ENCODE measurements at places on chromosomes 4 and X.

GRCh38 chr4:97028785-97029184 is 1114.5 kb downstream of the STPG2 start:
- no peak for DNase-seq

DNA sequence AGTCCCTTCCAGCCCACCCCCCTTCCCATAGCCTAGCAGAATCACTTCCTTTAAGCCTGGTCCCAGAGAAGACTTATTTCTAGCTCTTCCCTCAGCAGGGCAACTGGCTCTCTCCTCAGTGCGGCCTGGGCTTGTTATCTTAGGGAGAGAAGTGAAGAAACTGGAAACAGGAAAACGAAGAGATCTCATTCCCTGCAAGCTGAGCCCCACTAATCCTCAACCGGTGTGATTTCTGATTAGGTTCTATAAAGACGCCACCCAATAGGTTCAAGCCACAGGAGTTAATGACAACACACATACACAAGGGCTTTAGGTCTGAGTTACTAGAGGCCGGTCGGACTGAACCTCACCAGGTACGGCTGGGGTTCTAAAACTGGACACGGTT is 3.2 kb downstream of the GSX2 start:
- no peak for DNase-seq

DNA sequence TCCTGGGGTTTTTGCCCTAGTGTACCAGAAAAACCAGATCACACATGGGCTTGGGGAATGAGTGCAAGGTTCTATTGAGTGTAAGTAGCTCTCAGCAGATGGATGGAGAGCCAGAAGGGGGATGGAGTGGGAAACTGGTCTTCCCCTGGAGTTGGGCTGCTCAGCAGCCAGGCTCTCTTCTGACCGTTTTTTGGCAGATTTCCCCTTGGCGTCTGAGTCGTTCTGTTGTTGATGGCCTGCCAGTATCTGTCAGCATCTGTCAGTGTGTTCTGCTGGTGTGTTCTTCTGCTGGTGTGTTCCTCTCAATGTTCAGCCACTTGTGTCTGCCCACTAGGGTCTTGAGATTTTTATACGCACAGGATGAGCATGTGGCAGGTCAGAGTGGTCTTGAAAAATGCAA is 633.9 kb upstream of the CPEB2 start:
- no peak for DNase-seq

- DNase-seq = no peak
These were observed at the start of gene EDNRA for GRCh38 chr4:147480891-147481576. Gene EDNRA (plus strand): TSS chr4:147481097. CDS start chr4:147485682, 4,585 bp downstream.

- peak; percentile 73 for DNase-seq
These were observed 42.7 kb downstream of the ASMT start for GRCh38 chrX:1657367-1658070.

GRCh38 chrX:39782276-39782675 is 315.5 kb downstream of the BCOR start:
- DNase-seq = no peak

DNA sequence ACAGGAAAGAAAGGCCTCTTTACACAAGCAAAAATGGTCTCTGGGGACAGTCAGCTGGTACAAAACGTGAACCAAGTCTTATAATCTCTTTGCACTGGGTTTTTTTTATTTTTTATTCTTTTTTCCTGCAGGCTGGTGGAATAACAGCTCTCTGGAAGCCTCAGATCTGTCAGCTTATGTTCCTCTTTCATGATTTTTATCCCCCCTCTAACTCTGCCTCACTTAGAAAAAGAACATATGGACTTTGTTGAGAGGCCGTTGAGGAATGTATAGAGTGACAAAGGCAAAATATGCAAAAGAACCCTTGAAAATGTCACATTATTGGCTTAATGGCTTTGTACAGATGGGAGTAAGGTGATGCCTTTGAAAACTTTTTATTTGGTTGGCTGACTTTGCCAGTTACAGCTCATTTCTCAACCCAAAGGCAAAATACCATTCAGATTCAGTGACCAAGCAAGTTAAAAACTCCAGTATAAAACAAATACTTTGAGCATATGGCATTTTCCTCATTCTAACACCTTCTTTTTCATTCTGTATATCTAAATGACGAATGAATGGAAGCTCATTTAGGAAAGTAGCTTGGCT is 111.1 kb downstream of the RNF150 start:
- no peak for DNase-seq

GRCh38 chr4:20368926-20369325 is 117.2 kb downstream of the SLIT2 start:
- DNase-seq = no peak

DNA sequence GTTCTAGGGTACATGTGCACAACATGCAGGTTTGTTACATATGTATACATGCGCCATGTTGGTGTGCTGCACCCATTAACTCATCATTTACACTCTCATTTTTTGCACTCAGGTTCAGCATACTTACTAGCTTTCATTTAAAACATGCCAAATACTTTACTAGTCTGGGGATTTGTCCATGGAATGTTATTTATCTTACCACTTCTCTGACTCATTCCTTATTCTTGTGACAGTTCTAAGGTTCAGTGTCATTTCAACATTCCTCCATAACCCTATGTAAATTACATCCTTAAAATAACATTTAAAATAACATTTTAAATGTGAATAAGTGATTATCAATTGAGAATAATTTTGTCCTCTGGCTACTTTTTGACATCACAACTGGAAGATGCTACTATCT is 19.5 kb upstream of the SYTL5 start:
- DNase-seq = no peak

DNA sequence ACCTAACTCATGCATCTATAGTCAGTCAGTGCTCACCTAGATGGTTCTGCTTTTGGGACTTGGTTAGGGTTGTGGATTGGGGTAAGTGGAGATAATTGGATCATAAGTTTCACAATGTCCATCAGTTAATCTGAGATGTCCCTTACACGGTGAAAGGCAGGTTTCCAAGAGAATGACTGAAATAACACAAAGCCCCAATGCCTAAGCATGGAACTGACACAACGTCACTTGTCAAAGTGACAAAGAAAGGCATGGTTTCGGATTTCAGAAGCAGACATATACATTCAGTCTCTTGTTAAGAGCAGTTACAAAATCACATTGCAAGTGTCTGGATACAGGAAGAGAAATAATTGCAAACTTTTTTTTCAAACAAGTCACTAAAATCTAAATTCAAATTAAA is 1456.9 kb downstream of the TECRL start:
- no peak for DNase-seq

- no peak for DNase-seq
These were observed 14.3 kb downstream of the ZRSR2 start for GRCh38 chrX:15804563-15804962.

DNA sequence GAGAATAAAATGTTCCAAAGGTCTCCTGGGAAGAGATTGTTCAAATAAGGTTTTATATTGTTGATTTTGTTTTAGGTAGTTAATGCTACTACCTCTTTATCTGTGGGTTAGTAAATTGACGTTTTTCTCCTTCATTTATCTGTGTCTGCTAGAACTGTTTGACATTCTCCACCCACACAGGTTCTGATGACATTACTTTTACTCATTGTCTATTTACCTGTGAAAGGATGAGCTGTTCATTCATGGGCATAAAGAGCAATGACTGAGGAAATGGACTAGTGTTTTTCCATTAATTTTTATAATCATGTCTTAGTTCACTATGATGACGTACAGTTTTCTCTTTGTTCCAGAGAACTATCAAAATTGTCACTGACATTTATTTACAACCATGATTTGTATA is 75.6 kb downstream of the CPE start:
- DNase-seq = no peak

- DNase-seq = peak; percentile 24
These were observed 157.5 kb upstream of the ITM2A start for GRCh38 chrX:79524642-79525041.

DNA sequence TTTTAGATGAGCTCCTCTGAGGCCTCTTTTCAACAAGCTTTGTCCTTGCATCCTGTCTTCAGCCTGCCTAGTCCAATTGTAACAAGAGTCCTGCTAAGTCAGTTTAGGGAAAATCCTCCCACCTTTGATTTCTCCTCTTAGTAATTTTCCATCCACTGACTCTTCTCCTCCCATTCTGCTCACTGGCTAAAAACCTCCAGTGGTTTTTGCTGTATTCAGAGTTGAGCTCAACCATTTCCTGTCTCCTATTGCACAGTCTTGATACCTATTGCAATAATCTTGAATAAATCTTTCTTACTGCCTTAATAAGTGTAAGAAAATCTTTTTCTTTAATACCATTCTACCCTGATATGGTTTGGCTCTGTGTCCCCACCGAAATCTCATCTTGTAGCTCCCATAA is 117.8 kb upstream of the ENPP6 start:
- no peak for DNase-seq

- DNase-seq = no peak
These were observed 173.0 kb upstream of the HAND2 start for GRCh38 chr4:173703021-173703420.

- DNase-seq = no peak
These were observed 522.4 kb downstream of the RAB28 start for GRCh38 chr4:12961713-12962112.

DNA sequence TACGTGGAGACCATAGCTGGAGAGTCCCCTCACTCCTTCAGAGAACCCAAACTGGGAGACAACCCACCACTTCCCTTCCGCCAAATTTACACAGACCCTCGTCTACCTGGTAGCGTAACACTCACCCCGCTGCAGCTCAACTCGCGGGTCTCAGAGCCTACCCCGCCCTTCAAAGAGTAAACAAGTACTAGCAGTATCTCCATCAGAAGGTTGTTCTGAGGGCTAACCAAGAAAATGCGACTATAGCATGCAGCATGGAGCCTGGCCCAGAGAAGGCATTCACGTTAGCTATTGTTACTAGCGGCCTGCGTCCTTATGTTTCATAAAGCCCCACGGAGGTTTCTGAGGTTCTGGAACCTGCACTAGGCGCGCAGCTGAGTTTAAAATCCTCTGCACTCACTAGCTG is 531 bp upstream of the MANBA start:
- no peak for DNase-seq

DNA sequence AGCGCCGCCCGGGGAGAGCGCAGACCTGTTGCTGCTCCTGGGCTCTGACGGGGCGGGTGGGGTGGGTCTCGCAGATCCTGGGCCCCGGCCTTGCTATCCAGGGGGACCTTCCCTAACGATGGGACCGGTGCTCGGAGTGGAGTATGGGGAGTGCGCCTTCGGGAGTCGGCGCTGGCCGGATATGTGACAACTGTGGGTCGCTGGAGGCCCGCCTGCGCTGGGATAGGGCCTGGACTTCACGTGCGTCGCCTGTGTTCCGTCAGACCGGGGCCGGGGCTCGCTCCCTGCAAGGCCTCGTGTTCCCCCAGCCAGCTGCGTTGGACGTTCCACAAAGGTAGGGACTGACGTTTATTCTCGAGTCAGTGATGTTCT is 1.3 kb downstream of the TBL1X start:
- peak; percentile 44 for DNase-seq

- no peak for DNase-seq
These were observed 55.9 kb downstream of the TMEM156 start for GRCh38 chr4:38976308-38976707.

DNA sequence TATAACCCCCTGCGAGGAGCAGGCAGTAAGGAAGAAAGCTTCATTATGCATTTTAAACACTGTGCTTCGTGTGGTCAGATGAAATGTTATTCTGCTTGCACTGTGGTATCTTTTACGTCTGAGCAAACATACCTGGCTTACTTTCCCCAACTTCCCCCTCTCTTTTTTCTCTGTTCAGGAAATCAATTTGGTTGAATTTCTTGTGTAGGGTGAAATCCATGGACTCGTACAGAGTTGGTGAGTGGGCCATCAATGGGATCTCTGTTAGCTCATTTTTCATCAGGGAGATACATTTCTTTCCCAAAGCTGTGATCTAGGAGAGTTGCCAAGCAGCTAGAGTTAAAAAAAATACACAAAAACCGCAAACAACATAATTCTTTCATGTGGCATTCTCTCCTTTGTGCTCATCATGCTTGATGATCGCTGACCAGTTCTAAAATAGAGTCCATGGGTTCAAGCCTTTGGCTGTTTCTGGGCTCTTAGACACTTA is 98.5 kb downstream of the FRAS1 start:
- DNase-seq = no peak

All from GM12865 (cell line).